NCI-H2081 (cell line): ENCODE measurements at places on chromosomes 12 and 14.

- DNase-seq: no peak
These were observed 456.2 kb downstream of the TMTC2 start for GRCh38 chr12:83142914-83143313.

DNA sequence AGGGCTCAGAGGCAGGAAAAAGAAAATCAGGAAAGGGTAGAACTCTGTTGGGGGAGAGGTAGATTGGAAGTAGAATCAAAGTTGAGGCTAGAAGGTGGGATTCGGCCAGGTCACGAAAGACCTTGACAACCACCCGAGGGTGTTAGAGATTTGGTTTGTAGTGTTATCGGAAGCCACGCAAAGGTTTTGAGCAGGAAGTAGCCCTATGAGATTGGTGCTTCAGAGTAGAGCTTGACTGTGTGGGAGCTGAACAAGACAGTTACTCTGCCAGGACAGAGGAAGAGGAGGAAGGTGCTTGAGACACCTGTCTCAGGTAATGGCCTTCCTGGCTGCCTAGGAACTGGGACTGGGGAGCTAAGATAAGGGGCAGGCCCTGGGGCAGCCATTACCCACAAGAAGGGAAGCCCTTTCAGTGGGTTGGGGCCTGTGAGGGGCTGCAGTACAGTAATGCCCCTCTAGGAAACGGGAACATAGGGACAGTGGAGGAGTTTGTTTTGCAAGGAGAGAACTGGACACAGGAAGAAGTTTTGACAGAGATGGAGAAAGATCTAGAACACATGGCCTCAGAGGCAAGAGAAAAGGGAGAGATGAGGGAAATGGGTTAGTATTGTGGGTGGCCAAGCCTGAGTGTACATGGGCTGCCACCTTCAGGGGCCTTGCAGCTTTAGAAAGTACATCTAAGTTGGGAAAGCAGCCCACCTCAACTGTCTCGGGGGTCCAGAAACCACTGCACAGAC, 73.5 kb downstream of the RIN3 start:
- DNase-seq: no peak

DNA sequence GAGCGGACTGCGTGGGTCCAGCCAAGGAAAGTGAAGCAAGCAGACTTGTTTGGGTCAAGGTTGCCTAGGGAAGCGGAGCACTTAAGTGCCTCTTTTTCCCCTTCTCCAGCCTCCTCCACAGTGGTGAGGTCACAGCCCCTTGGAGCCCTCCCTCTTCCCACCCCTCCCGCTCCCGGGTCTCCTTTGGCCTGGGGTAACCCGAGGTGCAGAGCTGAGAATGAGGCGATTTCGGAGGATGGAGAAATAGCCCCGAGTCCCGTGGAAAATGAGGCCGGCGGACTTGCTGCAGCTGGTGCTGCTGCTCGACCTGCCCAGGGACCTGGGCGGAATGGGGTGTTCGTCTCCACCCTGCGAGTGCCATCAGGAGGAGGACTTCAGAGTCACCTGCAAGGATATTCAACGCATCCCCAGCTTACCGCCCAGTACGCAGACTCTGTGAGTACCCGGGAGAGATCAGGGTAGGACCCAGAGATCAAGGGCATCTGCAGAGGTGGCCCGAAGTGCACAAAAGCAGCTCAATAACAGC, at the start of gene TSHR:
Gene TSHR (plus strand): TSS at position 206 of the 526 bp plus-strand sequence. CDS start 60 bp downstream, at position 266.
- DNase-seq: no peak

DNA sequence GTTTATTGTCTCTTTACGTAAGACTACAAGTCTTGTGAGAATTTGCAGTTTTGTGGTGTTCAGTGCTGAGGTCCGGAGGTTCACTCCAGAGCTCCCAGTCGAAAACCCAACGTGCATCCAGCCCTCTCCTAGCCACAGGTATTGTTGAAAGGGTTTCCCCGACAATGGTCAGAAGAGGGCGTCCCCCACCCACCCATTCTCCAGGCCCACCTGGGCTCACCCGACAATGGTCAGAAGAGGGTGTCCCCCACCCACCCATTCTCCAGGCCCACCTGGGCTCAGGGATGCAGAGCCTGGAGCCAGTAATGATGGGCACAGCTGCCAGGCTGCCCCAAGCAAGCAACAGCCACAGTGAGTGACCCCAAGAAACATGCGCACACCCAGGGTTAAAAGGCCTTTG, 126.8 kb upstream of the EVL start:
- no peak for DNase-seq

DNA sequence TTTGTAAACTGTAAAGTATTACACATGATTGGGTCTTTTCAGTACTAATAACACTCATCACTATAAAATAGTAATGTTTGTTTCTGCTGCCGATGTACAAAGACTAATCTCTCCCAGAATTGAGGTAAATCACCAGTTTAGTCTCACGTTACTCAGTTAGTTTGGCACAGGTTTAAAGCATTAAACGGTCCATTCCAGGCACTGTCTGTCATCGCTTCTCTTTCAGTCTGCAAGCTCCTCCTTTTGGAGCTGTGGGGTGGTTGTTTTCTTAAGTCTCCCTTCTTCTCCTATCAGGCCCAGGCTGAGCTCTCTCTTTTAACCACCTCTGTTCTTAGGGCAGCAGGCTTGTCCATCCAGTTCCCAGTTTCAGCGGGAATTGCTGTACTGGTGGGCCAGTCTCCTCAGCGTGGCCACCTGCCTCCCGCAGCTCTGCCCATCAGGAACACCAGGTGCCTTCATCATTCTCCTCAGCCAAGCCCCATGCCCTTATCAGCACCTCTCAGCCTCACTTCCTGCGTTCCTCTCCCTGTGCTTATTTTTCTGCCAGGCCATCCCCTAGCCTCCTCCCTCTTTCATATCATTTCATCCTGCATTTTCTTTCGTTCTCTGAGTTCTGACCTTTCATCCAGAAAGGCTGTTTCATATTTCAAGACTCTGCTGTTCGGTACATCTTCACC, 149.0 kb downstream of the TGFB3 start:
- peak; percentile 84 for DNase-seq

- no peak for DNase-seq
These were observed 316.4 kb downstream of the ZFP36L1 start for GRCh38 chr14:68476212-68477109.

- DNase-seq: no peak
These were observed 473.1 kb downstream of the VRK1 start for GRCh38 chr14:97270308-97270707.

DNA sequence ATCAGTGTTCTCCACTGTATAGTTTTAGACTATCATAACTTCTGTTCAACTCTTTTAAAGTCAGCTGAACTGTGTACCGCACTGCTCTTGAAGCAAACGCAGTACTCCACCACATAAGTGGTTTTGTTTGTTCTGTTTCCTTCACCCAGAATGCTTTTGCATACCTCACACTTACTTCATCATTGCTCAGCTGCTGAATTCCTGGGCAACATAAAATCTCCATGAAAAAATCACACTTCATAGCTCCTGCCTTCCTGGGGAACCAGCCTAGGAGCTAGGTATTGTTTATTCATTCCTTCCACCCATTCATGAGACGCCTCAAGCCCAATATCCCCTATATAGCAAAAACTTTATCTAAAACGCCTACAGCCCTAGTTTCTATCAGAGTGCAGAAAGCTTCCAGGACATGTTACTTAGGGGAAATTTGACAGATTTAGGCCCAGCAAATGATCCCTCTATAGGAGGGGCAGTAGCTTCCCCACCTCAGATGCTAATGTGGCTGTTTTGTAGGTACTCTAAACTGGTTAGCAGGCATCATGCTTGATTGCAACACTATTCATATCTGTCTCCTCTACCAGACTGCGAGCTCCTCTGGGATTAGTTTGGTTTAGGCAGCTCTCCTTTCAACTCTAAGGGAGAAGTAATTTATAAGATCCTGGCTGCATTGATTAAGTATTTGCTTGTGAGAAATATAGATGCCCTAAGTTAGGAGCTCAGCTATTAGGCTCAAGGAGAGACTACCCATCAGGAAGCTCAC, 44.5 kb downstream of the LRRC9 start:
- DNase-seq: no peak

DNA sequence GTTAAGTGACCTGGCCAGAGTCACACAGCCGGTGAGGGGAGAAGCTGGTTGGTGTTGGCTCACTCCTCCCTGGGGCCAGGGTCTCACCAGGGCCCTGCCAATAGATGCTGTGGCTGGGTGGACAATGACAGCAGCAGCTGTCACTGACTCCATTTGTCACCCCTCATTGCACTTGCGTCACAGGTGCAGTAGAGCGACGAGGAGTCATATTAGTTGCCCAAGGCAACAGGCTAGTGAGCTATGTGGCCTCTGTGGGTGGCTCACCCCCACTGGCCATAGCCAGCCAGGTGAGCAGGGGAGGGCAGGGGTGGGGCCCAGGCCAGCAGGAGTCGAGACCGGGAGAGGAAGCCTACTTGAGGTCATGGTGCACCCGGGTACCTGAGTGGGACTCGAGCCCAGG, 9.7 kb downstream of the SLC25A47 start:
- peak; percentile 51 for DNase-seq

DNA sequence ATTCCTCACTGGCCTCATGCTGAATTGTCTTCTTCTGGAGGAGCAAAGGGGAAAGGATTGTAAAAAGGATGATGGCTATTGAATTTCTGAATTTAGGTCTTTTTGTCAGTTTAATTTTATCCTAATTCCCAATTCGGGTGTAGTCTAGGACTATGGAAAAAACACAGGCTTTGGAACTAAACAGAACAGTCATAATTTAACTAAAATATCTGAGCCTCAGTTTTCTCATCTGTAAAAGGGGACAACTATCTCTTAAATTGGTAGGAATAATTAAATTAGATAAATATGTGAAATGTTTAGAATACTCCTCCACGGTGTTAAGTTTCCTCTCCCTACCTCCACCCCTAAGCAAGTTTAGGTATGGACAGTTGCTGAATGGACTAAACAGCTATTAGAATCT, 3.2 kb upstream of the SP1 start:
- DNase-seq: no peak
